ENCODE measurements at places on chromosomes 4 and X. TPM values are rescaled to one million over a fixed set of nuclear protein-coding genes. Genes with fewer than 3 reads are reported as not detected.

NHSL2 gene
- 0.95 TPM for total RNA-seq

LRP2BP gene
- 1.7 TPM for total RNA-seq

VAMP7 gene
- total RNA-seq = 21.2 TPM

DNA sequence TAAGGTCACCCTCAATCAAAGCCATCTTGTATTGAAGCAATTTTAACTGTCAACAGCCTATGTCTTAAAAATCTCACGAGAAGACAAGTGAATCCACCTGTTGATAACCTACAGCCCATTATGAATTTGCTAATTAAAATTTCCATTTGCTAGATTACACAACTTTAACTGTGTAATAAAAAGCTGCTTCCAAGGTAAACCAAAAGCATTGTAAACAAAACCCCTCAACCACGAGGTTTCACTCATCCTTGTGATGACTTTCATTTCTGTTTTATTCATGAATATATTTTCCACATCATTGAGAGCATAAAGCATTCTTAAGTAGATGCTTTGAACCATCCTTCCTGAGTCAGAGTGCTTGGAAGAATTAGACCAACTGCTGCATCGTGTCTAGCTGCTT is 217.5 kb upstream of the GYPA start:
- no peak for DNase-seq

- peak; percentile 29 for DNase-seq
Observed at GRCh38 chrX:150450519-150451177, 87.5 kb downstream of the MAMLD1 start.

GRCh38 chr4:60814549-60814948 is 385.6 kb upstream of the ADGRL3 start:
- no peak for DNase-seq

GRCh38 chr4:137572163-137572562 is 39.9 kb upstream of the PCDH18 start:
- DNase-seq = no peak

DTHD1 gene
- total RNA-seq = 5.2 TPM

WDR19 gene
- 39.6 TPM for total RNA-seq

GRCh38 chrX:132364313-132364712 is 124.5 kb downstream of the MBNL3 start:
- no peak for DNase-seq

DNA sequence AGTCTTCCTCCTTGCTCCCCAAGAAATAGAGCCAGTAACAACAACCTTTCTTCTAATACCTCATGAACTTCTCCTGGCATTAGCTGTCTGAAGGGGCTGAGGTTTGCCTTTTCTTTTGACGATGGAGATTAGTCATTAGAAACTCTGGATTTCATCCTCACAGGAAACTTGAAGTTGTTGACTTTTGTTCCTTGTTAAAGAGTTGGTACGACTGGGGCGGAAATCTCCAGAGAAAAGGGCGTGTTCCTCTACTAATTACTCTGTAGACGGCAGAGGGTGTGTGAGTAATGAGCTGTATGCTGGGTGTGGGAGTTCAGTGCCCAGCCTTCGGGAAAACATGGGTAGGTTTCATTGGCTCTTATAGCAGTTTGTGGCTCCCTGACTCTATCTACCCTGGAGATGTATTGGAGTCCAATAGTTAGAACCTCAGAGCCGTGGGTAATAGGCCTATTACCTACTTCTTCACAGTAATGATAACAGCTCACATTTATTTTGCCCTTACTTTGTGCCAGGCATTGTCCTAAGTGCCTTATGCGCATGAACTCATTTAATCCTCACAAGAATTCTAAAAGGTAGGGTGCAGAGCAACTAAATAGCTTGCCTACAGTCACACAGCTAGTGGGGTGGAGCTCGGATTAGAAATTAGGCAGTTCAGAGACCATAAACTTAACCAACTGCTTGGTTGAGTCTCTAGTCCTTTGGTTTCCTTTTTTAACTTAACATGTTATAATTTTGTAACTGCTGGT is 23.4 kb downstream of the TMEM164 start:
- no peak for DNase-seq

DNA sequence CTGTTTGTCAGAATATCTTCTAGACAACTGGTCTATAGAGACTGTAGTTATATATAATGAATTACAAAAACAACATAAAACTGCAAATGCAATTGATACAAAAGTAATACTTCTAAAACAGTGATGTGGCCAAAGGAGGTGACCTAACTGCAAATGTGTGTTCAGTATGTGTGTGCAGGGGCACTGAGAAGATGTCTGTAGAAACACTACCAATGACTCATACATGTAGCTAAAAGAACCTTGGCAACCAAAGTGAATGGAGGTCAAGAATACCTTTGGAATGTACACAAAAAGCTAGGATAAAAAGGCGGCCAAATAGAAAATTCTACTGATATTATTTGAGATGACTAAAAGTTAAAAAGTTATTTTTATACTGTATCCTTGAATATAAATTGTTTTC is 261.8 kb downstream of the CAMK2D start:
- no peak for DNase-seq

DNA sequence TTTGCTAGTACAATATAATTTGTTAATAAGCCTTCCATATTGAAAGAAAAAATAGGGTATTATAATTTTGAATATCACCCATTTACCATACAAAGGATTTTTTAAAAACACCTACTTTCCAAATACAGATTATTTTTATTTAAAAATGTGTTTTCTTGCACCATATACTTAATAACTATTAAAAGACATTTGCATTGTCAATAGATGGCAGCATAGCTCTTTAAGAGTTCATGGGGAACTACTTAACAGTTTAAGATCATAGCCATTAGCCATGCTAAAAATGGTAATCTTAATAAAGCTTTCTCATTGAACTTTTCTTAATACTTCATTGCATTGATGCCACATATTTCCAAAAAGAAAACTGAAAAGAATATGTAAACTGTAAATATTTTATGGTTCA is 1995.9 kb downstream of the C4orf33 start:
- no peak for DNase-seq

GRCh38 chr4:17057035-17057434 is 158.6 kb upstream of the LDB2 start:
- no peak for DNase-seq

DNA sequence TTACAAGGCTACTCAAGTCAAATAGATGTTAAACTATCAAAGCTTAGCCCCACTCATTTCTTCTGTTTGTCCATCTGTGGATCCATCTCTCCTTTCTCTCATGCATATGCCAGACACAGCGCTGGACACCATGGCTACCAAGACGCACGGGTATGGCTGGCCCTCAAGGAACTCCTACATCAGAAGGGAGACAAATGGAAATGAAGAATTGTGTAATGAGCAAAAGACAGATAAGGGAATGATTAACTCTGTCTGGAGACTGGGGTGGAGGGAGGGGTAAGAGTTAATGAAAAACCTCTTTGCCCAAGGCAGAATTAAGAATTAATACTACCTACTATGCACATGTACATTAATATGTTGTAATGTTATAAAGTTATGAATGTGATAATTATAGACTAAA is 88.1 kb downstream of the MGST2 start:
- no peak for DNase-seq
